ENCODE measurements at places on chromosomes 3 and 15.

GRCh38 chr15:39188314-39188713 is 392.6 kb upstream of the THBS1 start:
- no peak for DNase-seq
- H3K27me3 ChIP-seq: no peaks in the 10 kb centered on the region
- no peak overlapping the region for H3K27ac ChIP-seq
- no peaks in the 10 kb centered on the region for H3K4me1 ChIP-seq
- H3K4me3 ChIP-seq: no peak overlapping the region

- H3K4me1 ChIP-seq: peaks cover 40% of the 10 kb centered on the region
- no peak for DNase-seq
These were observed 340.9 kb upstream of the TBL1XR1 start for GRCh38 chr3:177538048-177538749.

- no peak for DNase-seq
- H3K36me3 ChIP-seq: no peaks in the 10 kb centered on the region
- no peak overlapping the region for H3K27ac ChIP-seq
- H3K27me3 ChIP-seq: peaks cover 59% of the 10 kb centered on the region
- no peak overlapping the region for H3K4me3 ChIP-seq
- no peaks in the 10 kb centered on the region for H3K4me1 ChIP-seq
These were observed 1.5 kb downstream of the SLC6A11 start for GRCh38 chr3:10817506-10817905.

DNA sequence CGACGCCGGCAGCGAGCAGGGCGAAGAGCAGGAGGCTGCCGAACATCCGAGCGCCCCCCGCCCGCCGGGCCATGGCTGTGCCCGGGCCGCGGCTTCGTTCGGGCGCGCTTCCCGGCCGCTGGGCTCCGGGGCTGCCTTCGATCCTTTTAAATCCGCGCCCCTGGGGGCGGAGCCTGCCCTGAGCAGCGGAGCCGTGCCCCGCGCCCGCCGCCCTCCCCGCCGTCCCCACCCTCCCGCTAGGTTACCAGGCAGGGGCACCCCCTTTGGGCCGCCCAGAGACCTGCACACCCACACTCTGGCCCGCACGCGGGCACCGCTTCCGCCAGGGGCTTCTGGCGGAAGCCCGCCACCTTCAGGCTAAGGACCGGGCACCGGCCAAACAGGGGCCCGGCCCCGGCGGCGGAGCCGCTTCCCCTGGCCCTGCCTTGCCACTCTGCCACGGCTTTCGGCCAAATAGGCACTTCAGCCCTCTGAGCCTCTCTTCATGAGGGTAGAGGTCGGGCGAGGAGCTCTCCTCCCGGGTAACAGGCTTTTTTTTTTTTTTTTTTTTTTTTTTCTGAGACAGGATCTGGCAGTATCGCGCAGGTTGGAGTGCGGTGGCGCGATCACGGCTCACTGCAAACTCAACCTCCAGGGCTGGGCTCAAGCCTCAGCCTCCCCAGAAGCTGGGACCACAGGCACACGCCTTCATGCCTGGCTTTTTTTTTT is at the start of gene NMB:
Gene NMB (minus strand): TSS at position 120 of the 708 bp plus-strand sequence. CDS start 47 bp downstream, at position 73.
- H3K36me3 ChIP-seq: no peaks in the 10 kb centered on the region
- H3K27ac ChIP-seq: peak within 1 kb of the TSS; percentile 73
- H3K27me3 ChIP-seq: peaks cover 5% of the 10 kb centered on the region
- DNase-seq: peak; percentile 86
